HT-29 (cell line): ENCODE measurements at places on chromosomes 12 and 14.
A peak's percentile ranks its signal among the peaks of the same experiment; 100 is the strongest.

- peak; percentile 32 for DNase-seq
Observed at GRCh38 chr14:68947802-68948201, 31.3 kb downstream of the ACTN1 start.

DNA sequence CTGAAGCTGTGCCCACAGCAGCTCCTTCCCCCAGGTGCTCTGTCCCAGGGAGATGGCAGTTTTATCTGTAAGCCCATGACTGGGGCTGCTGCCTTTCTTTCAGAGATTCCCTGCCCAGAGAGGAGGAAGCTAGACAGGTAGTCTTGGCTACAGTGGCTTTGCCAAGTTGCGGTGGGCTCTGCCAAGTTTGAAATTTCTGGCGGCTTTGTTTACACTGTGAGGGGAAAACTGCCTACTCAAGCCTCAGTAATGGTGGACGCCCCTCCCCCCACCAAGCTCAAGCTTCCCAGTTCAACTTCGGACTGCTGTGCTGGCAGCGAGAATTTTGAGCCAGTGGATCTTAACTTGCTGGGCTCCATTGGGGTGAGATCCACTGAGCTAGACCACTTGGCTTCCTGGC lies 124.7 kb downstream of the MSRB3 start:
- DNase-seq = no peak

DNA sequence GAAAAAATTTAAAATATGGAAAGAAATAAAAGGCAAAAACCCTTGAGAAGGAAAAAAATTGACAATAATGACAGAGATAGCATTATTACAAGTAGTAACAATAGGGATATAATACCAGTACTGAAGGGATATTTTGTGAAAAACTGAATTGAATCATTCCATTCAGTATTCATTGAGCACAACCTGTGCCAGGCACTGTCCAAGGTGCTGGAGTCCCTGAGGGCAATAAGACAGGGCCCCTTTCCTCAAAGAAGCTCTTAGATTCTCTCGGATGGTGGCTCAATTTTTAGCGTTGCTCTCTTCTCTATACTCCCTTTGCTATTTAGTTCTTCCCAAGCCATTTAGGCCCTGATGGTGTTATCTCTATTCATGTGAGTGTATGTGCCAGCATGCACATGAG lies 34.3 kb upstream of the GAS2L3 start:
- DNase-seq = peak; percentile 57

DNA sequence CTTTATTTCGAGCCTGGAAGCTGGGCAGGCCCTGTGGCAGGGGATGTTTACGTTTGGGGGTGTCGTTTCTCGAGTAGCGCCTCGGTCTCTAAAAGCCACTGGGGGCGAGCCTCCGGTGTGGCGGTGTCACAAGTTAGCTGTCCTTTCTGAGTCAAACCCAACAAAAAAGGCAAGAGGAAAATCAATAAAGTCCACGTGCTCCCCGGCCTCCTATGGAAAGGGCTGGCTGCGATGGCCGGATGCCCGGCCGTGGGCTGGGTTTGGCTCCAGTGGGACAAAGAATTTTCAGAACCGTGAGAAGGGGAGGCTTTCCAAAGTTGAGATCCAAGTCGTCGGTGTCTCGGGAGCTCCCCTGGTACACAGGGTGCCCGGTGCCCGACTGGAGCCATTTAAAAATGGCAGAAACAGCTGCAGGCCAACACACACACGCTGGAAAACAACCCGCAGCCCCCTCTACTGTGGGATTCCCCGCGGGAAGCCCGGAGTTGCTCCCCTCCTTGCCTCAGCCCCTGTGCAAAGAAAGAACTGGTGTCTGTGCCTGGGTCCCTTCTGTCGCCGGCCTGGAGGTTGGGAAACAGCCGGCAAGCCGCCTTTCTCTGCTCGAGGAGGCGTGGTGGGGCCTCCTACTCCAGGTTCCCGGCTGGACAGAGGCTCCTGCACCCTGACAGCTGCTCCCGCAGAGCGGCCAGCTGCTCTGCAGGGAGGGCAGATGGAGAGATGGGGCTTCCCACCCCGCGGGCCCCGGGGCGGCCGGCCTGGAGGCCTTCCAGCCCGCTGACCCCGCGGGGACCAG lies 1.9 kb downstream of the BCL7A start:
- peak; percentile 54 for DNase-seq

- DNase-seq = no peak
Observed at GRCh38 chr12:1610072-1610643, 15.8 kb upstream of the FBXL14 start.

- no peak for DNase-seq
Observed at GRCh38 chr14:21612324-21612723, 22.4 kb downstream of the OR10G2 start.

DNA sequence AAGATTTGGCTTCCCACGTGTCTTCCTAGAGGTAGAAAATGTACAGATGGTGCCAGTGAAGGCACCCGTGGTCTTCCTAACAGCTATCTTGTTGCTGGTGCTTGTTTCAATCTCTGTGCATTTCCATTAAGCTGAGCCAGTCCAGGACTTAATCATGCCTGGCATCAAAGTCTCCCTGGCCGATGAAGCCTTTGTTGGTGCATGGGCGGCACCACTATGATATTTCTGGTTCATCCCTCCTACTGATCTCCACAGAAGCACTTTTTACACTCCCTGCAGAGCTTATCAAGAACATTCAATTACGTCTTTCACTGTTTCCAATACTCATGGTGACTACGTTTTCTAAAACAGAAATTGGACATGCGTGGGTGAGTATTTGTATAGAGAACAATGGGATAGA lies 128.4 kb downstream of the TTC8 start:
- no peak for DNase-seq

GRCh38 chr12:19234981-19235871 lies 105.7 kb downstream of the PLEKHA5 start:
- DNase-seq = no peak

DNA sequence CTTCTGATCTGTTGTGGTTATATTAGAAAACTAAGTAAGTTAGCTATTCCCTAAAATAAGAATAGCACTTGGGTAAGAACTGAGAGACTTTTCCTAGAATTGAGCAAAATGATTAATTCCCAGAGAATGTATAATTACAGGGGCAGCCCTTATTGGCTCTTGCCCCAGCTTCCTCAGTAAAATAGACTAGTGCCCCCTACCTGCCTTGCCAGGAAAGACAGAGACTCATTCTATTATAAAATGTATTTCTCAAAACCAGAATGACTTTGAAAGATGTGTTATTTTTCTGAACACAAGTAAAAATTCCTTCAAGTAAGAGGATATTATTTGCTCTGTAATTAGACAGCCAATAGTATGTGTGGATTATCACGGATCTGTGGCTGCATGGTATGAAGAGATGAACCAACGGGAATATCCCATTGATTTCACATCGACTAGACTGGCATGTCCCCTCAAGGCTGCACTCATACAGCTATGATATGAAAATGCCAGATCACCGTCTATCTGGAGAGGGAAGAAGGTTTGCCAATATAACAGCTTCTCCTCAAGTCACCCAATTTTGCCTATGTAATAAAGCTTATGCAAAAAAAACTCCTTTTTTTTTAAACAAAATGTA lies 7.4 kb upstream of the GLRX5 start:
- DNase-seq = peak; percentile 41

GRCh38 chr12:94972795-94973194 lies 30.7 kb downstream of the NDUFA12 start:
- no peak for DNase-seq

DNA sequence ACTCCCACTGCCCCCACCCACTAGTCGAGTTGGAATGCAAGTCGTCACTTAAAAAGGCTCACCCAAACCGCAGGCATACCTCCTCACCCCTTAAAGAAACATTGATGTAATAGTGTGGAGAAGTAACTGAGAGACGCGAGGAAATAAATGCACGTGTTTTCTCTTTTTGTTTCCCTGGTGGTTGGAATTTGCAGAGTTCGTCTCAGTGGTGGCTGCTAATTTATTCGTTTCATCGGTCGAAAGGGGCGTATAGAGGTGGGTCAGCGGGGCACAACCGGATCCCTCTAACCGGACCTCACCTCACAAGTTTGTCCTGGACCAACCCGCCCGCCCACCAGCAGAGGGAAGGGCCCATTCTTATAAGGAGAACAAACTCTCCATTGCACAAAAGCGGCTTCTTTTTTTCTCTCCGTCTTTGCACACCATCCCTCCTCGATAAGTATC lies 5.0 kb upstream of the NPAS3 start:
- no peak for DNase-seq

DNA sequence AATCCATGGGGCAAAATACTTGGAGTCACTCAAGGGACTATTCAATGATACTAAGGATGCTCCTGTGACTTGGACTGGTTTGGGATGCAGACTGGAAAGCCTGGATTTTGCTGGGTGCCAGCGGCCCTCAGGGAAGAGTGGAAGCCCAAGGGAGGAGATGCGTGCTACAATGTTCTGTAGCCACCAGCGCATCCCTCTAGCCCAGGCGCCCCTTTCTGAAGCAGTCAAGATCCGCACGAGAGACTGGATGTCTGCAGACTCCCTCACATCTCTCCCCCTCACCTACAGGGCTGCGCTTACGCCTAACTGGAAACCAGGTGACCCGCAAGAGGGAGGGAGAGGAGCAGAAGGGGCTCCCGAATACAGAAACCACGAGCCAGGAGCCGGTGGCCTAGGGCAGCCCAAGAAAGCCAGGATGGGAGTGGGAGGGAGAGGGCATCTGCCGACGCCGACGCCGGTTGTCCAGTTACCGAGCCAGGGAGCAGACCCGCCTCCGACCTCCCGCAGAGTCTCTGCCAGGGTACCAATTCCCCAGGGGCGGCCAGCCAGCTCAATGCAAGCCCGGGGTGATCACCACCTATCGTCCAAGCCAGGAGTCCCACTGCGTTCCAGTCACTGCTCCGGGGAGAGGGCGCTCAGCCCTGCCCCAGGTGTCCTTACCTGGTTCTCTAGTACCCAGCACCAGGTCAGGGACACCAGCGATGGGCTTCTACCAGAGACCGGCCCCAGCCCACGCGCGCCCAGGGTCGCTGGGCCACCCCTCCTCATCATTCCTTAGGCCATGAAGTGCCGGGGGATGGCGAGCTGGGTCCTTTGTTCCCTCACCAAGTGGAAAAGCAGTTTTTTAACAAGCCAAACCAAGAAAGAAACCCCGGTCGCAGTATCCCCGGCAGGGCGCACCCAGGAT lies 1.2 kb downstream of the NTN4 start:
- peak; percentile 68 for DNase-seq

- DNase-seq = no peak
Observed at GRCh38 chr12:58887068-58887467, 33.2 kb downstream of the LRIG3 start.

- DNase-seq = peak; percentile 41
Observed at GRCh38 chr12:74337951-74338350, 199.7 kb upstream of the ATXN7L3B start.

GRCh38 chr12:101857043-101857558 lies 20.3 kb upstream of the DRAM1 start:
- DNase-seq = no peak

DNA sequence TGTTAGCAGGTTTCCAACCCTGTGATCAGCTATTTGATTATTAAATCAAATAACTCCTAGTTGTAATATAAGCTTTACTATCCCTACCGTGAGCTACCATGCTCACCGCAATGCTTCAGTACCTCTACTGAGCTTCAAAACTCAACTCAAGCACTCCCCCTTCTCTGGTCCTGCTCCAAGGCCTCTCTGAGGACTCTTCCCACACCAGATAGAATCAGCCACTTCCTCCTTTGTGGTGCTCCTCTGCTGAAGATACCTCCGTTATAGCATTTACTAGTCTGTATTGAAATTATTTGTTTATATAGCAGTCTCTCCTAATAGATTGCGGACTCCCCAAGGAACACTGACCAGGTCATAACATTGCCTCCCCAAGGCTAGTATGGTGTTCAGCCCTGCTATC lies 17.5 kb downstream of the AREL1 start:
- DNase-seq = no peak

GRCh38 chr12:67721248-67721647 lies 72.7 kb downstream of the DYRK2 start:
- peak; percentile 61 for DNase-seq

DNA sequence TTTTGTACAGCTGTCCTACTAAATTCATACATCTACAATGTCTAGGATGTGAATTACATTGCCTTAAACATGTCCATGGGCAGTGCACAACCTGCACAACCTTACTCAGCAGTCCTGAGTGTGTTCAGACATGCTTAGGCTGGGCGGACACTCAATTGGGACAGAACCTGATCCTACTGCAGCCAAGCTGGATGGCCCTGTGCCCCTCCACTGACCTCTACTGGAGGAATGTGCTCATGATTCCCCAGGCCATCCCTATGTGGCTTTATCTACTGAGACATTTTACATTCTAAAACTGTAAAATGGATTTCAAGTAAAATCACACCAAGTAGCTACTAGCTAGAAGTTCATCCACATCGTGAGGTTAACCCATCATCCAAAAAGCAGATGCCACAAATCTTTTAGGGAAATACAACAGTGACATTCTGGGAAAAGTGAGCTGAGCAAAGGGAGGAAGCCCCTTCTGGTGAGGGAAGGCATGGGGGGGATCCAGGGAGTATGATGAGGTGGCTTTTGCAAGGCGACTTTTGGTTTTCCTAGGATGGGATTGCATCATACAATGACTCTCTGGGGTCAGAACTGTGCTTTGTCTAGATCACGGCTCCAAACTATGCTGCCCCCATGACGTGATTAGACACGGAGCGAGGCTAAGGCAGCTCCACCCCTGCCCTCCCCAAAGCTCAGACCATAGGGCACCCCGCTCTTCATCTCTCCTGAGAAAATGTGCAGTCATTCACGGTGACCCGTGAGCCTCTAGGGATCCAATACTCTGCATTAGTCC lies 911.7 kb upstream of the TMEM132C start:
- peak; percentile 39 for DNase-seq
